ENCODE measurements at places on chromosomes 6 and 20.
A peak's percentile ranks its signal among the peaks of the same experiment; 100 is the strongest.

- DNase-seq, result no peak
Observed at GRCh38 chr6:143397227-143398222, 53.0 kb downstream of the ADAT2 start.

GRCh38 chr20:53897884-53898555 is 172.4 kb downstream of the BCAS1 start:
- no peak for DNase-seq

DNA sequence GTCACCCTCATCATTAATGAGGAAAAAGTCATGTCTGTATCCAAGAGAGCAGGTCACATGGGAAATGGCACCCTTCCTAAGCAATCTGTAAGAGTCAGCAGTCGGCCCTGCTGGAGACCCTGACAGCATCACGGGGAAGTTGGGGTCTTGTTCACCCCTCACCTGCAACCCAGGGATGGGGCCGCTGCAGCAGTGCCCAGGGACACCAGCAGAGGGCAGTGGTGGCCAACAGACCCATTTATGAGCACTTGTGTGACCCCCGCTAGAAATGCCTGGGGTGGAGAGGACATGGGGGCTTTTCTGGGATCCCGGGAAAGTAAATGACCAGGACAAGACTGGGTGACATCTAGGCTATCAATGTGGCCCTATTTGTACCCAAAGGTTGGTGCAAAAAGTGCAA is 35.9 kb downstream of the ANKRD60 start:
- no peak for DNase-seq

DNA sequence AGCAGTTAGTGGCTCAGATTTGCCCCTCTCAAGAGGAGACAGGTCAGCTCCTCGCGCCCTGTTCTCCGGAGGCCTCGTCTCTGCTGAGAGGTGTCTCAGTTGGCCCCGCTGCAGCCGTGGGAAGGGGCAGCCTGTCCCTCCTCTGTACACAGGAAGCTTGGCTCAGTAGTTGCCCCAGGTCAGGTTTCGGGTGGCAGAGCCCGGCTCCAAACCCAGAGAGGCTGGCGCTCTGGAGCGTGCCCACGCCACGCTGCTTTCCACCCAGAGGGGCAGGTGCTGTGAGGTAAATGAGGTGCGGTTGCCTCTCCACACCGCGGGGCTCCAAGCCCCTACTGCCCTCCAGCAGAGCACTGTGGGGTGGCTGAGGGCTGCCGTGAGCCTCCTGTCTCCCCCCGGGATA is 16.0 kb downstream of the DYNLT1 start:
- DNase-seq, result no peak

- no peak for DNase-seq
Observed at GRCh38 chr6:130148181-130148580, 74.6 kb downstream of the SAMD3 start.

GRCh38 chr20:407133-407952 is 756 bp upstream of the RBCK1 start:
- DNase-seq, result peak; percentile 40

GRCh38 chr6:551405-551804 is 105.5 kb downstream of the HUS1B start:
- DNase-seq, result no peak

DNA sequence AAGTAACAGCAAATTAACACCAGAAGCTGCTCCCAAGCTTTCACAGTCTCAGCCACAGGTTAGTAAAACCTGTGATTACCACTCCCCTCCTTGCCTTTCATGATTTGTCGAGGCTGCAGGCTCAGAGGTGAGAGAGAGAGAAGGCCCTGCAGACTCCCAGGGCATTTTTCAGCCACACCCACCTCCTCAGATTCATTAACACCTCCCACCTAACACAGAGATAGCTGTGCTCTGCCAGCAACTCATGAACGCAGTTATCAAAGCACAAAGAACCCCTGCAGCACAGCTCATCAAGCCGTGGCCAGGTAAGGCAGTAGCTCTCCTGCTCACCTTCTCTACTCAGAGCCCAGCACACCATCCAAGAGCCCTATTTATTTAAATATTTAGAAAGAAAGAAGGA is 27.1 kb downstream of the F13A1 start:
- no peak for DNase-seq

DNA sequence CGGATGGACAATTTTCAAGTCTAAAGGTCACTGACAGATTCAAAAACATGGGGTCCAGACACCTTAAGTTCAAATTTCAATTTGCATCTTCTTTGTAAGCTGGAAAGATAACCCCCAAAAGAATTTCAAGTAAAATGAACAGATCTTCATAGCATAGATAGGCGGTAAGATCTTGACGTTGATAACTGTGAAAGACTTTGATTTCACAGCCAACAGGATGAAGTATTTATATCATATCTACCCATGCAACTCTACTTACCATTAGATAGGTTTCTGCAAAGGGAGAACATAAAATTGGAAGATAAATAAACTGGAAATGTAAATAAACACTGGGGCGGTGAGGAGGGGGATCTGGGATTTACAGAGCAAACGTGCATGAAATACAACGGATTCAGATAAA is 137.8 kb downstream of the IPCEF1 start:
- DNase-seq, result no peak

- no peak for DNase-seq
Observed at GRCh38 chr6:90199900-90200299, 96.7 kb downstream of the BACH2 start.

- DNase-seq, result peak; percentile 8
Observed at GRCh38 chr20:2986466-2986865, 57.0 kb upstream of the GNRH2 start.

DNA sequence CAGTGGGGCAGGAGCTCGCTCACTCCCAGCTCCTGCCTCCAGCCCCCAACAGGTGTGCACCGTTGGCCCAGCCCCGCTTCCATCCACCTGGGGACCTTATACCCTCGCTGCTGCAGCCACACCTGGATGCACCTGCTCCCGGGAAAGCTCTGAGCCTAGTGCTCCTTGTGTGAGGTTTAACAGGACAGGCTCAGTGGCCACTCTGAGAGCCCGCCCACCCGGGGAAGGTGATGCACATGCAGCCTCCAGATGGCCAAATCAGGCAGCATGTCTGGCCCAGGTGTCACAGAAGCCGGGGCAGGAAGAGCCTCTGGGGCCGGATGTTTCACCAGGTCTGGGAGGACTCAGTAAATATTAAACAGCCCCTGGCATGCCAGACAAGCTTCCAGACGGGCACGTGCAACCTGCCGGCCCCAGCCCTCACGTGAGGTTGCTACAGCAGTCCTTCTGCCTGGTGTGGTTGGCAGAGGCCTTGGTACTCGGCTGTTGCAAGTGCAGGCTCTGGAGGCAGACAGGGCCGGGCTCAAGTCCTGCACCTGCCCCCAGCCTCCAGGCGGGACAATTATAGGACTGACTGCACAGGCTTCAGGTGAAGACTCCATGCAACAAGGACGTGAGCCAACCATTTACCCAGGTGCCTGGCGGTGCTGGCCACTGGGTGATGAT is 66.9 kb downstream of the RIPOR3 start:
- DNase-seq, result no peak

- DNase-seq, result no peak
Observed at GRCh38 chr6:126054258-126054702, 67.9 kb downstream of the TRMT11 start.

- DNase-seq, result no peak
Observed at GRCh38 chr20:34713194-34713943, 9.2 kb downstream of the TP53INP2 start.

- no peak for DNase-seq
Observed at GRCh38 chr6:119844387-119844786, 494.8 kb upstream of the MAN1A1 start.

DNA sequence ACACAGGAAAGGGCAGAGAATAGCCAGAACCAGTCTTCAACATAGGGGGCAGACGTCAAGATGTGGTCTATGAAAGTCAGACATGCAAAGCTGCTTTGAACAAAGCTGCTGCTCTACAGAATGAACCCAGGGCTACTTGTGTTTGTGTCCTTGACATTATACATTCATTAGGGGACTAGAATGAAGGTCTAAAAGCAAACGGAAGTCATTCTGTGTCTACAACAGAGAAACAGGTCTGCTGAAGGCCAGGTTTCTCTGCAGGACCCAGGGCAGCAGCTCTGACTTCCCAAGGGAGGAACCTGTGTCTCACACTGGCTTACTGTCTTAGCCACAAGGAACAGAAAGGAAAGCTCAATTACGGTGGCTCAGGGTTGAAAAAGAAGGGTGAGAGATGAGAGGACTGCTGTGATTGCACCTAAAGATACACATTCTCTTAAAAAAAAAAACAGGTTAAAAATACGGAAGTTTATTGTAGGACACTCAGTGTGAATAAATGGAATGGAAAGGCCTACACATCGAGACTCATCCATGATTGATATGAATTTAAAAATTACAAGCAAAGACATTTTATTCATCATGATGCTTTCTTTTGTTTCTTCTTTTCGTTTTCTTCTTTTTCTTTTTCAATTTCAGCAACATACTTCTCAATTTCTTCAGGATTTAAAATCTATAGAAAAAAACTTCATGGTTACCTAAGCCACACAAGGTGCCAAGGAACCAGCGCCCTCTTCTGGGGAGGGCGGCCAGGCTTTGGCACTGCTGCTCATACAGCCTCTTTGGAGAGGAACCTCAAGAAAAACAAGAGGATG is 6.7 kb downstream of the PSMA7 start:
- DNase-seq, result peak; percentile 37

DNA sequence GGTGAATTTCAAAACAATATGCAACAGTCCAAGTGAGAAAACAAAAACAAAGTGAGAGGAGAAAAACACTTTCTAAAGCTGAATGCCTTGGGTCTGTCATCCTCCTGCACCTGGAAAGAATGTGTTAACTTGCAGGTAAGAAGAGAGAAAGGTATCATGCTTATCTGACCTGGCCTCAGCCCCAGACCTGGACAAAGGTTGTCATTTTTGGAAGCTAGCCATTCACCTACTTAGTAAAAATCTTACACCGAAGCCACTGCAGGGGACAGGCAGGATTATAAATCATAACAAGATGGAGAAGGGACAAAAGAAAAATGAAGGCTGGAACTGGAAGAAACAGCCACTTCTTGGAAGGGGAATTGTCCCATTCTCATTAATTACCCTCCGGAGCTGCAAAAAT is 69.4 kb downstream of the GFOD1 start:
- DNase-seq, result no peak

GRCh38 chr20:3014662-3015061 is 28.8 kb upstream of the GNRH2 start:
- DNase-seq, result no peak

DNA sequence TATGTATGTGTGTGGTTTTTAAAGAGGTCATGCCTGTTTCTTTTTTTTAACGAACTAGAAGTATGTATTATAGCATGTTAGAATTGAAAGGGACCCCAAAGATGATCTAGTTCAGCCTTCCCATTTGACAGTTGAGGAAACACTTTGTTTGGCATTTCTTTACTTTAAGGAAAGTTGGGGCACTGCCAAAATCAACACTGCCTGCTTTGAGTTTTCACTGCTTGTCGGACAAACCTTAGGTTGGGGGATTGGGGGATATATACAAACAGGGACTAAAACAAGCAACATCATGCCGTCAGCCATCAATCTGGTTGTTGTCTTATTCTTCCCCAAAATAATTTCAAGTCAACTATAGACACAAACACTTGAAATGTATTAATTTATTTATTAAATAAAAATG is 14.1 kb upstream of the CALHM6 start:
- DNase-seq, result no peak

GRCh38 chr20:32523613-32524213 is 61.4 kb downstream of the NOL4L start:
- DNase-seq, result no peak

GRCh38 chr6:139256087-139256486 is 35.7 kb downstream of the TXLNB start:
- DNase-seq, result no peak

DNA sequence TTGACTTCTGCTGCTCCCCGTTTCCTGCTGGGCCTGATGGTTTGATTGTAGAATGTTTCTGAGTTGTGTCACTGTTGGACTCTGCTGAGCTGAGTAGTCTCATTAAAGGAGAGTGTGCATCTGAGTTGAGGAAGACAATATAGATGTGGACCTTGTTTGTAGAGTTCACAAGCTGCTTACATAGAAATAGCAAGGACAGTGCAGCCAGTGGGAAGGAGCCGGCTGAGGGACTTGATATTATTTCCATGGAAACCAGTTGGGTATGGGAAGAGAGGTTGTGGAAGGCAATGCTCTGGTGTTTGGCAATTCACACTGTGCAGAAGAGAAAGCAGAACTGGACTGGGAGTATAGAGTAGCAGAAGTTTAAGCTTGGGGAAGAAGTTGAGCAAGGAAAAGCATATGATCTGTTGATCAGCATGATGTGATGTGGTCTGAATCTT is 14.8 kb downstream of the IGF2R start:
- no peak for DNase-seq

- no peak for DNase-seq
Observed at GRCh38 chr20:3371754-3372153, 35.7 kb downstream of the DNAAF9 start.

- no peak for DNase-seq
Observed at GRCh38 chr6:146434732-146435390, 108.8 kb upstream of the RAB32 start.

- no peak for DNase-seq
Observed at GRCh38 chr6:72669324-72669723, 47.5 kb downstream of the KCNQ5 start.

- no peak for DNase-seq
Observed at GRCh38 chr6:143545976-143546547, 34.5 kb upstream of the FUCA2 start.

DNA sequence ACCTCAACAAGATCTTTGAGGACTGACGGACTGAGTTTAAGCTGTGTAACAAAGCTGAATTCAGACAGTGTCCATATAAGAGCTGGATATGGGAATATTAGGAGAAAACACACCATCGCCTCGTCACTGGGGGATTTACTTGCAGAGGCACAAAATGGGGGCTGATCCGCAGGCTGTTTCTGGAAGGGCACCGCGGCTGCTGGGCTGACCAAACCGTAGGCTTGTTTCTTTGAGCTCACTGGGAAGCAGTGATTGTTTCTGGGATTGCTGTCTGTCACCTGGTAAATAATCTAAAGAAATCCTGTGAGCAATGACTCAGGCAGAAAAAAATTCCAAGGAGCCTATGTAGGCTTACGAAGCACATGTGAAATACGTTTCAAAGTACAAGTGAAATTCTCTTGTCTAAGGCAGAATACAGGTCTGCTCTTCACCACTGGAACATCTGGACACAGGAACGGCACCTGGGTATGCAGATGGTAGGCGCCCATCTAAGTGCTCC is 63.9 kb upstream of the MPC1 start:
- no peak for DNase-seq

- DNase-seq, result no peak
Observed at GRCh38 chr6:156694679-156695078, 82.5 kb upstream of the ARID1B start.

DNA sequence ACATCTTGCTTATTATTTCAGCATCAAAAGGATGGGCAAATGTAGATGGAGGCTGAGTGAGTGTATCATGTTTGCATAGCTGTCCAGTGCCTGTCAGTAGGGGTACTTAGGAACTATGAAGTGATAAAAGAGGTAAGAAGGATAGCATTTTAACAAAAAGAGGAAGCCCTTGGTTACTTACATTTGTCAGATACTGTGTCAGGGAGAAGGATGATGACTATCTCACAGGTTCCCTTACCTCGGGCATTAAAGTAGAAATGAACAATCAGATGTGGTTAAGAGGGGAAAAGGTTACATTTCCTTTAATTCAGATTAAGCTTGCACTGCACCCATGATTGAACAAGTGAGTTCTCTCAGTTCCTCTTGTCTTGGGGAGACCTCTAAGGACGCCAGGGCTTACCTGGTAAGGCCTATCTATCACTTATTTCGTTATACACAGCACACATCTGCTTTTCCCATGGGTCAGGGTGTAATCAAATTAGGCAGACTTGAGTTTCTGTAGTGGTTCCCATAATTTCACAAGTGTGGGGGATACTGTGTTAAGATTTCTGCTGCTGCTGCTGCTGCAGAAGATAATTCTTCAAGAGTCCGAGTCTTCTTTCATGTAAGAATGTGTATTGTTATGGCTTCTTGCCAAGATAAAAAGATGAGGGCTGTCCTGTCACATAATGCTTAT is 4.5 kb downstream of the FOXO3 start:
- no peak for DNase-seq

Measured in activated T-helper 1 cell treated with anti-CD3 and anti-CD28 coated beads, Interleukin-2, amount 50 U/mL, for 16 hours (primary cell).